ENCODE measurements at places on chromosomes 7 and 10. TPM values are rescaled to one million over a fixed set of nuclear protein-coding genes. Genes with fewer than 3 reads are reported as not detected.

DNA sequence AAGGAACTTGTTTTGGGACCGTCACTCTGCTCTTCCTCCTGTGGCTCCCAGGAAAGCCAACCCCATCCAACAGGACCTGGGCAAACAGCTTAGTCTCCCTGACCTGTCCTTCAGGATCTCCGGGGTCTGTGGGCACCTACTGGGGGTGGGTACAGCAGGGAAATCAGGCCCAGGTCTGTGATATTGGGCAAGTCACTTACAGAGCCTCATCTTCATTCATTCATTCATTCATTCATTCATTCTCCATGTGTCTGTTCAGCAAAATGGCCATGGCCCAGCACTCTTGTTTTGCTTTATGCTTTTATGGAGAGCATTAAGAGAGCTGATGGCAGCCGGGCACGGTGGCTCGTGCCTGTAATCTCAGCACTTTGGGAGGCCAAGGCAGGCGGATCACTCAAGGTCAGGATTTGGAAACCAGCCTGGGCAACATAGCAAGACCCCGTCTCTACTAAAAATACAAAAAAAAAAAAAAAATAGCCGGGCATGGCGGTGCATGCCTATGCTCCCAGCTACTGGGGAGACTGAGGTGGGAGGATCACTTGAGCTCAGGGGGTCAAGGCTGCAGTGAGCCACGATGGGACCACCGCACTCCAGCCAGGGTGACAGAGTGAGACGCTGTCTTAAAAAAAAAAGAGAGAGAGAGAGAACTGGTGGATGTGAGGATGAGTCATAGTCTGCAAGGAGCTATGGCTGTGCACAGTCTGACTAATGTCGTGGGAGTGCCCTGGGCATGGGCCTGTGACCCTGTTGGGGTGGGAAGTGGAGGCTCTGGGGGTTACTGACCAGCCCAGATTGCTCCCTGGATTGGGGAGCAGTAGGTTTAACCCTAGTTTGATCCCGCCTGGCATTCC lies 54.3 kb downstream of the CLIP2 start:
- no peaks in the 10 kb centered on the region for H3K36me3 ChIP-seq
- H3K4me1 ChIP-seq: no peaks in the 10 kb centered on the region
- no peak for DNase-seq
- no peak overlapping the region for H3K4me3 ChIP-seq
- no peaks in the 10 kb centered on the region for H3K27me3 ChIP-seq

DNA sequence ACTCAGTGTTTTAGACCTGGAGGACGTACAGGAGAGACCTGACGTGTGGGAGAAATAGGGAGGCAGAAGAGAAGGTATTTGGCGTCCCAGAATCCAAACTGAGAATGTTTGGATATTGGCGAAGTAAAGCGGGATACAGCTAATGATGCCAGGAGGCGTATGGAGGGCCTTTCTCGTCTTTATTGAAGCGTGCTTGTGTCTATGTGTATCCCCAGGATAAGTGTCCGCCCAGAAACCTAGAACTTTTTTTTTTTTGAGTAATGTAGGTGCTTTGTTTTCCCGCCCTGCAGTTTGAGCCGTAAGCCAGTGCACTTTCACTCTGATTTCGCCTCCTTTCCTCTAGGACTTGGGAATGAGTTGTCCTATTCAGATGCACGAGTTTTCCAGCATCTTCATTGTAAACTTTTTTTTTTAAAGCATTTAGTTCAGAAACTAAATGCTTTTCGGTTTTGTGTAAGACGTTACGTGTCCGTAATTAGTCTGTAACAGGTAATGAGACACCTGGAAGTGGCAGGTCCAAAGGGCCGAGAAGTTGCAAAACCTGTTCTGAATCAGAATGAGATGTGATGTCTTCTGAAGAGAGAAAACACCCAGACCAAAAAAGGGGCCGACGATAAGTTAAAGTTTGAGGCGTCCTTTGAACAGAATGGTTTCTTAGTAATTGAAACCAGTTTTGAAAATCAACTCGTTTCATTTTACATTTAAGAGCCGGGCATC lies 746 bp downstream of the ARL5B start:
- H3K27ac ChIP-seq: peak overlapping the region; percentile 99
- no peaks in the 10 kb centered on the region for H3K27me3 ChIP-seq
- H3K36me3 ChIP-seq: no peaks in the 10 kb centered on the region
- H3K4me1 ChIP-seq: peaks cover 37% of the 10 kb centered on the region
- DNase-seq: no peak

Gene NPFFR1
- not detected for total RNA-seq

GRCh38 chr10:7475046-7475911 lies 64.4 kb upstream of the SFMBT2 start:
- no peaks in the 10 kb centered on the region for H3K27me3 ChIP-seq
- DNase-seq: no peak
- no peak overlapping the region for H3K27ac ChIP-seq
- H3K4me3 ChIP-seq: no peak overlapping the region
- no peaks in the 10 kb centered on the region for H3K36me3 ChIP-seq

DNA sequence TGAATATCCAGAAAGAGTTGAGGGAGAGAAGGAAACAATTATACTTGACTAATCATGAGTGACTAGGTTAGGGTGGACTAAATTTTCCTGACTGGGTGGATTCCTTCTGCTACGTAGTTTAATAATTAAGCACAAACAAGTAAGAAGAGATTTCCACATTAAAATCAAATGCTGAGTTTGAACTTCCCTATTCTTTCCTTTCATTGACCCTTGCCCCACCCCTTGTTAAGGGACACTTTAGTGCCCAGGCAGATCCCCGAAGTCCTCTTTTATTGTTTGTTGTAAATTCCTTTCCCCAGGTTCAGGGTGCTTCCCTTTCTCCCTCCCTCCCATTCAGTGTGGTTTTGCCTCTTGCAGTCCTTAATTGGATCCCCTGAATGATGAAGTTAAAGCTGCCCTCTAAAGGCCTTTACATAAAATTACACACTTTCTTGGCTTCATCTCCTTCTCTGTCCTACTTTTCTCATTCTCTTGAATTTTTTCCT lies 8.8 kb upstream of the SPAM1 start:
- H3K36me3 ChIP-seq: no peaks in the 10 kb centered on the region
- DNase-seq: no peak
- no peak overlapping the region for H3K4me3 ChIP-seq
- H3K27me3 ChIP-seq: no peaks in the 10 kb centered on the region
- no peak overlapping the region for H3K27ac ChIP-seq

Gene SEMA3C
- 90.6 TPM for total RNA-seq

Gene BHLHA15
- total RNA-seq: not detected

Gene SPDYE8
- total RNA-seq: not detected

Gene MRLN
- total RNA-seq: not detected

DNA sequence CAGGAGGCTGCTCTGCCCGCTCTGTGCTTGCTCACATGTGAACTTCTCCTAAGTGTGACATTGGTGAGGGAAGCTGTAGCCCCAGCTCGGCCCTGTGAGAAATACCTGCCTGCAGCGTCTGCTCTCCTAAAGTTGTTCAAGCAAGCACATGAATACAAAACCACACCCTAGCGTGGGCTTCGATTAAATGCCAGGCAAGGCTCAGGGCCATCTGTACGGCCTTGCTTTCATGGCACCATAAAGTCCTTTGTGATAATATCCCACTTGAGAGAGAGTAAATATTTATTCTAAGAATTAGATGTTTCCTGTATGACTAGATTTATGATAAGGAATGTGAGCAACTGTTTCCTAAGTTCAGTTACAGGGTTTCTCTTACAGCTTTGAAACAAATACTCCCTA lies 262.8 kb upstream of the KLF14 start:
- H3K36me3 ChIP-seq: no peaks in the 10 kb centered on the region
- H3K4me1 ChIP-seq: peaks cover 94% of the 10 kb centered on the region
- DNase-seq: peak; percentile 86

DNA sequence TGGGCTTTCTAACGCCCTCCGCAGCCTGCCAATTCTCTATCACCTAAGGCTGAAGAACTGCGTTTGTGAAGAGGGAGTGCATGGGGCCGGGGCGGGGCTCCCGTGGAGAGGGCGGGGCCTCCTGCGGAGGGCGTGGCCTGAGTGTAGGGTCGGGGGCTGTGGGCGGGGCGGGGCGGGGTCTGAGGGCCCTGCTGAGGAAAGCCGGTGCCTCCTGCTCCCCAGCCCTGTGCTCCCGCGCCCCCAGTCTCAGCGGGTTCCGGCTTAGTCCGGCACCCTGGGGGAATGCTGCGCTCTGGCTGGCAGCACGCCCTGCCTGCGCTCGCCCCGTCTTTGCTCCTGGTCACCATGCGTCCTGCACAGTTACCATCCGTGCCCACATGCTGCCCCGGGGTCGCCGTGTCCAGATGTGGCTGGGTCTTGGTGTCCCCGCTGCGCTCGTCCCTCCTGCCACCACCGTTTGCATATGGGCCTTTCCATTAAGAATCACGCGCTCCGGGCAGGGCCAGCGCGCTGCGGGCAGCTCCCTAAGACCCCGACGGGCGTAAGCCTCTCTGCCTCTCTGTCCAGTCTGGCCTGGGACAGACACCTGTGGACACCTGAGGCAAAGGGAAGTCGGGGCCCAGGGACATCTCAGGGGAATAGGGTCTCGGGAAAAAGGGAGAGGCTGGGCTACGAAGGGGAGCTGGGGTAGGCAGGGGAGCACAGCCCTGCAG lies 144.0 kb upstream of the RET start:
- no peaks in the 10 kb centered on the region for H3K27me3 ChIP-seq
- no peaks in the 10 kb centered on the region for H3K36me3 ChIP-seq
- peaks cover 12% of the 10 kb centered on the region for H3K4me1 ChIP-seq
- no peak overlapping the region for H3K4me3 ChIP-seq
- no peak for DNase-seq

- H3K4me3 ChIP-seq: no peak overlapping the region
- H3K36me3 ChIP-seq: no peaks in the 10 kb centered on the region
- H3K4me1 ChIP-seq: peaks cover 5% of the 10 kb centered on the region
- H3K27ac ChIP-seq: no peak overlapping the region
These were observed 3.4 kb downstream of the SNX10 start for GRCh38 chr7:26295015-26295414.

GRCh38 chr7:156465186-156465585 lies 175.4 kb upstream of the RNF32 start:
- no peaks in the 10 kb centered on the region for H3K4me1 ChIP-seq
- peak; percentile 40 for DNase-seq

Gene SPDYE9
- not detected for total RNA-seq

DNA sequence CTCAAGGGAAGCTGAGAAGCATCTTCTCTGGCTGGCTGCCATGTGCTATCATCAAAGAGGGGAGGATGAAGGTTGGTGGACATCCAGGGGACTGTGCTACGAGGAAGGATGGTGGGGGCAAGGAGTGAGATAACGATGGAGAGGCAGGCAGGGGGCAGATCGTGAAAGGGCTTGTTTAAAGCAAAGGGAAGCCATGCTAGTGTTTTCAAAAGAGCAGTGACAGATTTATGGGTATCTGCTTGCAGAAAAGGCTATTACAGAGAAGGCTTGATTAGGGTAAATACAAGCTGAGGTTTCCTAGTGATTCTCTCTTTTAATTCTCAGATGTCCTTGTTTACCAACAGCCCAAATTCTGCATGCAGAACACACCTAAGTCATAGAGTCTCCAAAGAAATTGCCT lies 88.9 kb upstream of the MKX start:
- H3K4me3 ChIP-seq: no peak overlapping the region
- no peak for DNase-seq
- no peak overlapping the region for H3K27ac ChIP-seq
- no peaks in the 10 kb centered on the region for H3K27me3 ChIP-seq
- H3K4me1 ChIP-seq: no peaks in the 10 kb centered on the region

GRCh38 chr7:96089511-96089910 lies 232.4 kb downstream of the SLC25A13 start:
- no peak overlapping the region for H3K4me3 ChIP-seq
- no peak for DNase-seq
- no peaks in the 10 kb centered on the region for H3K4me1 ChIP-seq
- no peaks in the 10 kb centered on the region for H3K36me3 ChIP-seq
- H3K27me3 ChIP-seq: no peaks in the 10 kb centered on the region

GRCh38 chr10:13715100-13715499 lies 128.3 kb downstream of the PRPF18 start:
- H3K4me3 ChIP-seq: no peak overlapping the region
- no peaks in the 10 kb centered on the region for H3K27me3 ChIP-seq
- peaks cover 30% of the 10 kb centered on the region for H3K4me1 ChIP-seq
- H3K27ac ChIP-seq: no peak overlapping the region
- DNase-seq: no peak

- H3K27ac ChIP-seq: no peak overlapping the region
- no peaks in the 10 kb centered on the region for H3K4me1 ChIP-seq
- H3K36me3 ChIP-seq: no peaks in the 10 kb centered on the region
- H3K27me3 ChIP-seq: no peaks in the 10 kb centered on the region
- no peak overlapping the region for H3K4me3 ChIP-seq
These were observed 118.7 kb upstream of the COL1A2 start for GRCh38 chr7:94276027-94276426.

DNA sequence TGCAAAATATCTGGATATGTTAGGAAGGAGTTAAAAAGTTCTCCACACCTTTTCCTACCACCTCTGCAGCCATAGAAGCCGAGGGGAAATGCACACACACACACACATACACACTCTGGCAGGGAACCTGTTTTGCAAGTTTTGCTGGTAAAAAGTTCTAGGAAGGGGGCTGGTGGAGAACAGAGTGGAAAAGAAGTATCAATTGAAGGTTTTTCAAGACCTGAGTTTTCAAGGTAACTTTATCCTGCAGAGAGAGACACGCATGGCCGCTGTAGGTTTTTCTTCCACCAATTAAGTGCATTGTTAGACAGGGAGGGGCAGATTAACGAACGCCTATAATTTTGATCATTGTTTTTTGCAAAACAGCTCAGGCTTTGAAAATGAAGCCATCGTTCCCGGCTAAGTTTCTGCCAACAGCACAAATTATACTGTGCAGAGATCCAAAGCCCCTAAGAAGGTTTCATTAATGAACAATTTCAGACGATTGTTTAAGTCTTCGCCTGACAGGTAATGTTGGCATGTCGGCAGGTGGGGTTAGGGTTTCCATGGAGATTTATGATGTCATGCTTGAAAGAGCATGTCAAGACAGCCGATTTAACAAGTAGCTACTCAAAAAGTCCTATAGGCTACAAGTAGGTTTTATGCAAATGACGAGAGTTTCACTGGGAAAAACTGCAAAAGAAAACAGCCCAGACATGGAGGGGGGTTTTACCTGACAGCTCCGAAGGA lies 29.7 kb downstream of the KIAA1217 start:
- no peak for DNase-seq
- H3K27me3 ChIP-seq: no peaks in the 10 kb centered on the region
- no peaks in the 10 kb centered on the region for H3K4me1 ChIP-seq
- H3K36me3 ChIP-seq: no peaks in the 10 kb centered on the region

DNA sequence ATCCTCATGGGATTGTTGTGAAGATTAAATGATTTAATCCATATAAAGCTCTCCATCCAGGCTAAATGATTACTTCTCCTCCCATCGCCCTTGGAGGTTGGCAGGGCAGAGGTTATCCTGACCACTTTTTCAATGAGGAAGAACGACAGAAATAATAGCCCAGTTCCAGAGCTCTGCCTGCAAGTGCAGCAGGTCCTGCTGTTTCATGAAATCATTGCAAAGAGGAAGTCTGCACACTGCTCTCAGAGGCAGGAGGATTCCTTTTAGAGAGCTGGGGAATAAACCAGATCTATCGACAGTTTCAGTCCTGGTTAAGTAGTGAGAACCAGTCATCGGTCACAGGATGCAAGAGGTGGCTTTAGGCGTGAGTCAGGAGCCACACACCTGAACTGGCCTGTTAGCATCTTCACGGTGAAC lies 25.0 kb upstream of the CDH23 start:
- peaks cover 2% of the 10 kb centered on the region for H3K4me1 ChIP-seq
- H3K36me3 ChIP-seq: no peaks in the 10 kb centered on the region
- no peaks in the 10 kb centered on the region for H3K27me3 ChIP-seq
- no peak for DNase-seq
